Stimulated activated CD8-positive, alpha-beta memory T cell treated with anti-CD3 and anti-CD28 coated beads, Interleukin-15, amount 100 ng/mL, for 24 hours (primary cell): ENCODE measurements at places on chromosomes 12 and 14.

DNA sequence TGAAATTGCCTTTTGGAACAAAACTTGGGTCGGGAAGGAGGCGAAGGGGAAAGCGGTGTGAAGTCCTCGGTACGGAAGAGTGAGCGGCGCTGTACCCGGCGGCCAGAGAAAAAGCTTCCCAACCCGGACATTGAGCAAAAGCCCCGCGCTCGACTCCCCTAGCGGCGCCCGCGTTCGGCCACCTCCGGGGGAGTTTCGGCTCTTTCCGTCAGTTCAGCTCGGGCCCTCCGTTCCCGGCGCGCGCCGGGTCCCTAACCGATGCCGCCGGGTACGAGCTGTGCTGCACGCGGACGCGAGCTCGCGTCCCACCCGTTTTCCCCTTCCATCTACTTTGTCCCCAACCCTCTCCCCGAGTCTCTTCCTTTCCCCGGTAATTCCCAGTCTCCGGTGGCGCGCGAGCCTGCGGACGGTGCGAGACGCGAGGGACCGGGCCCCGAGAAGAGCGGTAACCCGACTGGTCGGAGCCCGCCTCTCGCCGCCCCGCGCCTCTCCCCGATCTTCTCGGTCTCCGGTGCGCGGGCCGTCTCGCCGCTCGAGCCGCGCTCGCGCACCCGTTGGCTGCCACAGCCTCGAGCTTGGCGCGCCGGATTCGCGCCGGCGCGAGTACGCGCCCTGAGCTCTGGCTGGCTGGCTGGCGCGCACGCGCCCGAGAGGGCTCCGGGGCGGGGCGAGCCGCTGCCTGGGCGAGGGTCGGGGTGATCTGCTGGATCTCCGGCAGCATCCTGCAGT lies 446 bp upstream of the SPATS2 start:
- peak; percentile 69 for DNase-seq

DNA sequence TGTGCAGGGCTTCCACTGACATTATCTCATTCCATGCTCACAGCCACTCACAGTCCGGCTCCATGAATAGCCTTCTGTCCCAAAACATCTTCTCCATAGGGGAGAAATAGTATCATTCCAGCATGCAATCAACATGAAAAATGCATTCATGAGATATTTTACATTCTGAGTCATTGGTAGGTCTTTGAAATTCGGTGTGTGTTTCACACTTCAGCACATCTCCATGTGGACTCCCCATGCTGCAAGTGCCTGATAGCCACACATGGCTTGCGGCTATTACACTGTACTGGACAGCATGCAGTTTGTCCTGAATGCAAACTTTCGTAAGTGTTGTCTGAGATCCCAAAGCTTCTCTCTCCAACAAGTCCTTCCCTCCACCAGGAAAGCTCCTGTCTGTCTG lies 449.3 kb downstream of the MED13L start:
- DNase-seq, result no peak

DNA sequence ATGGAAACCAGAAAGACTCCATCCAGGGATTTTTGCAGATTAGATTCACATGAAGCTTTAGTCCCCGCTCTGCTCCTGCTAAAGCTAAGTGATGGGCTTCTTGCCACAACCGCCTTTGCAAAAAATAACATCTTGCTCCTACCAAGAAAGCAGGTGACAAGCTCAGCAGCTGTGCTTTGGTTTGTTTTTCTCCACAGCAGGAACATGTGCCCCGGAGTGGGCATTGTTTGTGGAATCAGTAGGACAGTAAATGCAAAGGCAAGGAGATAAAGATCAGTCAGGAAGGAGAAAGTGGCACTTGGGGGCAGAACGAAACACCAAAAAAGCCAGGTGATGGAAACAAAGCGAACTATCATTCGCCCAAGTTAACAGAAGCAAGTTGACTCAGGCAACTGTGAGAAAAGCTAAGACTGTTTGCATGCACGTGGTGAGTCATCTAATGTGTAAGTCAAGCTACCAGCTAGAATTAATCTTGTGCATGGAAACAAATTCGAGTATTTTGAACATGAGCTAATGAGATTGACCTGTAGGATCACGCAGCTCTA lies 165.5 kb upstream of the PLXNC1 start:
- DNase-seq, result no peak

GRCh38 chr12:120936197-120936596 lies 32.0 kb upstream of the SPPL3 start:
- no peak for DNase-seq

GRCh38 chr14:105487986-105488777 lies 1.5 kb downstream of the CRIP1 start:
- DNase-seq, result no peak

- DNase-seq, result no peak
These were observed 14.0 kb downstream of the ULK1 start for GRCh38 chr12:131908092-131909080.

- DNase-seq, result no peak
These were observed 569 bp upstream of the ARHGEF40 start for GRCh38 chr14:21069388-21070082.

- no peak for DNase-seq
These were observed 744 bp downstream of the STYX start for GRCh38 chr14:52730709-52731111.

DNA sequence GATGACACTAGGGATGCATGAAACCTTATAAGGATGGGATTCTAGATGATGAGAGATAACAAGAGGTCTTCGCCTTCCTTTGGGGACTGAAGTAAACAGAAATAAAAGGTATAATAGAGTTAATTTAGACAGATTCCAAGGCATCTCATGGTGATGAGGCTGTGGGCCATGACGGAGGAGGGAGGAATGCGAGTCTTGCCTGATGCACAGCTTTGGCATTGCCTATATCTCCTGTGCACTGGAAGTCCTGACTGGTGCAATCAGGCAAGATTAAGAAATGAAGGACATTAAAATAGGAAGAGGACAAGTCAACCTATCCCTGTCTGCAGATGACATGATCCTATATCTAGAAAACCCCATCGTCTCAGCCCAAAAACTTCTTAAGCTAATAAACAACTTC lies 526.4 kb upstream of the LMO3 start:
- no peak for DNase-seq

DNA sequence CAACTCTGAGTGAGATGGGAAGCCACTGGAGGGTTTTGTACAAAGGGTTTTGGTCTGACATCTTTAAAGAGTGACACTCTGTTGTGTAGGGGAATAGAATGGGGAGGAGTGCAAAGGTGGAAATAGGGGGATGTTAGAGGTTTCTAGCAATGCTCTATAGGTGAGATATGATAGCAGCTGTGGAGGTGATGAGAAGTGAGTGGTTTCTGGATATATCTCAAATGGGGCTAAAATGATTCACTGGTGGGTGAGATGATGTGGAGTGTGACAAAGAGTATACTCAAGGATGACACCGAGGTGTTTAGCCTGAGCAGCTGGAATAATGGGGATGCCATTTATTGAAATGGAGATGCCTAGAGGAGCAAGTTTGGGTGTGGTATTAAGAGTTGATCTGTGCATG lies 426.4 kb downstream of the PCNX1 start:
- DNase-seq, result no peak

- DNase-seq, result no peak
These were observed 66.1 kb upstream of the CSRP2 start for GRCh38 chr12:76944892-76945291.

DNA sequence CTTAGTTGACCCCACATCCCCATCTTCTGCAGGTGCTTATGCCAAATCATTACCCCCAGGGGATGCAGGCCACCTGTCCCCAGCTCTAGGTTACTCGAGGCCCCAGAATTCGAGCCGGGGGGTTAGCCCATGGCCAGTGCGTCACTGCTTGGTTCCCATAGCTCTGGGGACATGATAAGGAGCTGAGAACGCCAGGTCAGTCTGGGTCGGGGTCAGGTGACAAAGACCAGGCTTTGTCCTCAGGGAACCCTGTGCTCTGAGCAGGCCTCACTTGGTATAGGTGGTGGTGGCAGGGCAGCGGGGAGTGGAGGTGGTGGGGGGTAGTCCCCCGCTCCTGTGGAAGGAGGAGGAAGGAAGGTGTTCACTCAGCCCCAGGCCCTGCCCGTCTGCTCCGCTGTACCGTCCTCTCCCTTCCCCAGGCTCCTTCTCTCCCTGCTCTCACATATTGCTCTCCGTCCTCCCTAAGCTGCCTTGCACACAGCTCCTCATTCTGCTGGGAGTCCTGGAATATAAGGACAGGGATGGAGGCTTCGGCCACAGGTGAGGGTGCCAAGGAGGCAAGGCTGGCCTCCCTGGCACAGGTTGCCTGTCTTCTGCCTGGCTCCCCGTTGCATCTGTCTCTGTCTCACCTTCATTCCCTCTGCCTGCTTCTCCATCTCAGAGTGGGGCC lies 2.0 kb upstream of the MYH6 start:
- DNase-seq, result no peak

GRCh38 chr12:90323217-90323616 lies 614.6 kb upstream of the ATP2B1 start:
- DNase-seq, result no peak

- DNase-seq, result no peak
These were observed 340.3 kb upstream of the RGS6 start for GRCh38 chr14:71591929-71592328.

- no peak for DNase-seq
These were observed 104.1 kb downstream of the MYRFL start for GRCh38 chr12:69929125-69929524.

DNA sequence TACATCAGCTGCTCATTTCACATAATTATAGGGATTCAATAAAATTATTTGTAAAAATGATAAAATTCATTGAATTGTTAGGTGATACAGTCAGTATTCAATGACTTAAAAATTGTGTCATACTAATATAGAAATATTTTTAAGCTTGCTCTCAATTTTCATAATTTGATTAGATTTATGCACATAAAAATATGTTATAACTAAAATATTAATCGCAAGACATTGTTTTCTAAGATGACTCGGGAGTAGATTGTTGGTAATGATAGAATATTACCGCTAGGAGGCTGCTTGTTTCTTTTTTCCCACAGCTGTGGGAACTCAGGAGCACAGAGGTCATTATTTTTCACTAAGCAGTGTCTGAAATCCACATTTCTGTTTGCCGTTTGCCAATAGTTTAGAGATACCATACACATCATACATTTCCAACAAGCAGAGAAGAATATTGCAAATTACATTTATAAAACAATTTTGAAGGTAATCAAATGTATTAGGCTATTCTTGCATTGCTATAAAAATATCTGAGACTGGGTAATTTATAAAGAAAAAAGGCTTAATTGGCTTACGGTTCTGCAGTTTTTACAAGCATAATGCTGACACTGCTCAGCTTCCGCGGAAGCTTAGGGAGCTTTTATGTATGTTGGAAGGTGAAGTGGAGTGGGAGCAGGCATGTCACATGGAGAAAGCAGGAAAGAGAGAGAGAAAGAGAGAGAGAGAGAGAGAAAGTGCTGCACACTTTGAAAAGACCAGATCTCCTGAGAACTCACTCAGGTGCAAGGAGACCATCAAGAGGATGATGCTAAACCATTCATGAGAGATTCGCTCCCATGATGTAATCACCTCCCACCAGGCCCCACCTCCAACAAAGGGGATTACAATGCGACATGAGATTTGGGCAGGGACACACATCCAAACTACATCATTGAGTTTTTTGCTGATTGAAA lies 9.2 kb downstream of the CD69 start:
- no peak for DNase-seq

- no peak for DNase-seq
These were observed 195.8 kb downstream of the SLC25A21 start for GRCh38 chr14:36976571-36977023.

- no peak for DNase-seq
These were observed 6.2 kb upstream of the OAS1 start for GRCh38 chr12:112900298-112901145.

DNA sequence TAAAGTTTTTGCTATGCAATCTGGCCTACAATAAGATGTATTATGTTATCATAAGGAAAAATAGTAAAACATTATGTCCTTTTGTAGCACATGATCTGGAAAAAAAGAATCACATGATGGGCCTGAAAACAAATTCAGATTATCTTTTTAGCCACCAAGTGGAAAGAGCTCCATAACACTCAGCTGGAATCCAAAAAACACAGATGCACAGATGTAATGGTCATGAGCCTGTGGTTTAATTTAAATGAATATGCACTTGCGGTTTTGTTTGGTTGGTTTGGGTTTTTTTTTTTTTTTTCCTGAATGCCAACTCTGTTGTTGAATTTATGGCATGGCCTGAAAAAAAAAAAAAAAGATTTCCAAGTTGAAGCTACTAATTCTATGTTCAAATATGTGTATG lies 4.1 kb downstream of the KCNC2 start:
- no peak for DNase-seq

- no peak for DNase-seq
These were observed 11.6 kb downstream of the TEDC1 start for GRCh38 chr14:105502446-105503295.

DNA sequence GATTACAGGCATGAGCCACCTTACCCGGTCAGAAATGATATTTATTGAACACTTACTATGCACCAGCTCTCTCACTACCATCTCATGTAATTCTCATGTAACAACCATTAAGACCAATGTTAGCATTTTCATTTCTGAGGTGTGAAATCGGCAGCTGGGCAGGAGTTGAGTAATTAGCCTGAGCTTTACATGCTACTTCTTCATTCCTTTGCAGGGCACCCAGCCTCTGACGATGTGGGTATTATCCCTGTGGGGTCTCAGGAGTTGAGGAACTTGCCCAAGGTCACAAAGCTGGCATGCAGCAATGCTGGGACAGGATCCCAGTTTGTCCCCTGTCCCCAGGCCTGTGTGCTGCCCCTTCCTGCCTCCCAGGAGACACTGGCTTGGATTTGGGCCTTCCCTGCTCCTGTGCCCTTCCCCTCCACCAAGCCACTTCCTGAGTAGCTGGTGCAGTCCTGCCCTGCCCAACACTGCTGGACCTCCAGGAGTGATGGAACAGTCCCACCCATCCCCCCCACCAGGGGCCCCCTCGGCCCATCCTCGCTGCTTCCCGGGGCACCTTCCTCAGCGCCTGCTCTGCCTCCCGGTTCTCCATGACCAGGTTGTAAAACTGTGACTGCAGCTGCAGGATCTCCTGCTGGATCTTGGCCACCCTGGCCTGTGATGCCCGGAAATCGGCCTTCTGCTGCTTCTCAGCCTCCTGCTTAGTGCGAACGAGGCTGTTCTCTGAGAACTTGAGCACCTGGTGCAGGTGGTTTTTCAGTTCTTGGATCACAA lies 14.7 kb downstream of the RITA1 start:
- no peak for DNase-seq

DNA sequence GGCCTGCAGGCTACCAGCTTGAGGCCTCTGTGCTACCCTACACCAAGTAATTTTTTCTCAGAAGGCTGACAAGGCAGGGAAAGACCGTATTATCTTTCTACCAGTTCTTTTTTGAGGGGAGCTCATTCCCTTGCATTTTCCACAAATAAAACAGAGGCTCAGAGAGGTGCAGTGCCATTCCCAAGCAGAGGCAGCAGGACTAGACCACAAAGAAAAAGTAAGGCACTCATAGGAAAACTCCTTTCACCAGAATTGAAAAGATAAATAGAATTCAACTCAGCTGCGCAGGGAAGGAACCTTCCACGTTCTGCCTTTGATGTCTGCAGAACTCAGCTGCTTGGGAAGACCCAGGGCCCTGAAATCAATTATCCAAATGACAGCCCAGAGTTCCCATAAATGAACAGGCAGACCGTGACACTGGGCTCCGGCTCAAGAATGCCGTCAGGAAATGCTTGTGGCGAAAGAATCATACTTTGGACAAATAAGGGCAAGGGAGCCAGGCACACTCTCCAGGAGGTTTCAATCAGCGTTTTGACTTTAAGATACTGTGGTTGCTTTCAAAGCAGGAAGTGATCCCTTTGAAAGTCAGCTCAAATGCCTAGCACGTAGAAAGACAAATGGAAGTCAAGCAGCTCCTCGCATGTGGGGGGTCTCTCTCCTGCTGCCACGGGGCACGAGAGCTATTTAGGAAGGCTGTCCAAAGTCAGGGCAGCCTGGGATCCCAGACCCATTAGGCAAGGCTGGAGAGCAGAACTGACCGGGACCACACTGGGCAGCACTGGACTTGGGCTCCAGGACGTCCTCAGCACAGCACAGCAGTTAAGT lies 14.0 kb downstream of the KCTD10 start:
- no peak for DNase-seq

GRCh38 chr14:96663076-96663475 lies 134.1 kb upstream of the VRK1 start:
- DNase-seq, result no peak
